Dermis blood vessel endothelial cell (primary cell): ENCODE measurements at places on chromosomes 3 and 15. TPM values are rescaled to one million over a fixed set of nuclear protein-coding genes. Genes with fewer than 3 reads are reported as not detected.

DNA sequence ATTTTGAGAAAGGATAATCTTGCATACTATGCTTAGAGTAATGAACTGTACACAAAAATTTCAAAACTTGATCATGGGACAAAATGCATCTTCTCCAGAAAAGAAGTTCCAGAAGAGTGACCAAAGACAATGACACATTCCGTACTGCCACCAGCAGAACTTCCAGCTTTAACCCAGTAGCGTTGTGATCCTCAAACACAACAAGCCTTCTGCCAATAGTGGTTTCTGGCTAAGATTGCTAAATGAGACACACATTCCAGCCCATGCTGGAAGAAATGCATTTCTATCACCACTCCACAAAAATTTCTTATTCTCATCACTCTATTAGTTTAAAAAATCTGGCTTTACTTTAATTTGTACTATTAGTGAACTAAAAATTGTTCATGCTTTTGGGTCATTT is 334.9 kb downstream of the TBC1D5 start:
- DNase-seq: no peak

GRCh38 chr3:69490971-69491370 is 105.1 kb upstream of the FRMD4B start:
- peak; percentile 19 for DNase-seq

DNA sequence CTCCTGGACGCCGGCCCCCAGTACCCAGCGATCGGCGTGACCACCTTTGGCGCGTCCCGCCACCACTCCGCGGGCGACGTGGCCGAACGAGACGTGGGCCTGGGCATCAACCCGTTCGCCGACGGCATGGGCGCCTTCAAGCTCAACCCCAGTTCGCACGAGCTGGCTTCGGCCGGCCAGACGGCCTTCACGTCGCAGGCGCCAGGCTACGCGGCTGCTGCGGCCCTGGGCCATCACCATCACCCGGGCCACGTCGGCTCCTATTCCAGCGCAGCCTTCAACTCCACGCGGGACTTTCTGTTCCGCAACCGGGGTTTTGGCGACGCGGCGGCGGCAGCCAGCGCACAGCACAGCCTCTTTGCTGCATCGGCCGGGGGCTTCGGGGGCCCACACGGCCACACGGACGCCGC is 956 bp downstream of the ZIC1 start:
- no peak for DNase-seq

- peak; percentile 25 for DNase-seq
Observed at GRCh38 chr15:89880727-89881126, 13.1 kb downstream of the AP3S2 start.

GRCh38 chr3:83500422-83500821 is 1458.4 kb upstream of the CADM2 start:
- DNase-seq: no peak

GRCh38 chr3:46509661-46510187 is 11.9 kb downstream of the RTP3 start:
- no peak for DNase-seq

GRCh38 chr3:177813322-177813721 is 616.0 kb upstream of the TBL1XR1 start:
- DNase-seq: peak; percentile 94

DNA sequence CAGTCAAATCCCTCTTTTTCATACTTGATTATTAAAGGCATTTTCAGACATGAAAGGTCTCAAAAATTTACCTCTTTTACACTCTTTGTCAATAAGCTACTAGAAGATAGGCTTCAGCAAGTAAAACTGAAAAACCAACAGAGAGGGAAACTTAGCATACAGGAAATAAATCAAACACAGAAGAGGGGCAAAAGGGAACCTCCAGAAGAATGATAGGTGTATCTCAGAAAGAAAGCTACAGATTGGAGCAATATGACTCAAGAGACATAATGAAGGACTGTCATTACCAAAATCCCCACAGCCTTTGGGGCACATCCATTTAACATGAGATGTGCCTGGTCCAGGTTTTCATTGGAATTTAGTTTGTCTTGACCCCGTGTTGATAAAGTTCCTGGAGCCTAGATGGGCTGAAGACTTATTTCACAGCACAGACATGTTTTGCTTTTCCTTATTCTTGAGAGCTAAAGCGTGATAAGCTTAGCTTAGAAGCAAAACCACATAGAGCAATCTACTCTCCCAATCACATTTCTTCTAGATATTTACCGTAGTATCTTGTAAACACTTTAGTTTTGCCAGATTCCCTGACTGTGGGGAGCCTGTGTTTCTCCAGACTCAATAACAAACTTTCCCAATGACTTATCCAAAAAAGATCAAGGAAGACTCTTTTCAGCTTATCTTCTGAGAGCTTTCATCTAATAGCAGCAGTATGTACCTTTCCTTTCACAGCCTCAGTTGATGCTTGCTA is 11.7 kb downstream of the LRRFIP2 start:
- no peak for DNase-seq

DNA sequence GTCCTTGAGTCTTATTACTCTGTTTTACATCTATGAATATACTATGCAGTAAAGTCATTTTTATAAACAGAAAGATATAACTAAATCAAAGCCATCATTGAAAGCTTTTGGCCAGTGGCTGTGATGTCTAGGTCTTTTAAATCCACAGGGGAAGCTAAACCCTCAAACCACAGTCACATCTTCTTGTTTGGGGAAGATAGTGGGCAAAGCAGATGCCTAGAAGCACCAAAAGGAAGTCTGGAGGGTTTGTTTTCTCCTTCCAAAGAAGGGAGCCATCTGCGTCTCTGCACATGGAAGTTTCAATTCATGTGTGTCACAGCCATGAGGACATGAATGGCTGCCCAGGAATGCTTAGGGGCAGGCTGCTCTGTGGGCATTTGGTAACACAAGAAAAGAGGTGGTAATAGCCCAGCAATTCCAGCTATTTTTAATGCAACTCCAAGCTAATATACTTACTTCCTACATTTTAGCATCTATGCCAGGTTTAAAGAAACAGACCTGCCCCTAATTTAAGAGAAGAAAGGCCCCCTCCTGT is 322.2 kb downstream of the SLC9A9 start:
- DNase-seq: no peak

Gene RYR3
- total RNA-seq: 0.05 TPM in 1 of 2 replicates, not detected in the other

Gene CHL1
- 0.09 and 0.34 TPM in 2 replicates for total RNA-seq
